MG63 (cell line): ENCODE measurements at places on chromosomes 5 and 9. TPM values are rescaled to one million over a fixed set of nuclear protein-coding genes. Genes with fewer than 3 reads are reported as not detected.

DNA sequence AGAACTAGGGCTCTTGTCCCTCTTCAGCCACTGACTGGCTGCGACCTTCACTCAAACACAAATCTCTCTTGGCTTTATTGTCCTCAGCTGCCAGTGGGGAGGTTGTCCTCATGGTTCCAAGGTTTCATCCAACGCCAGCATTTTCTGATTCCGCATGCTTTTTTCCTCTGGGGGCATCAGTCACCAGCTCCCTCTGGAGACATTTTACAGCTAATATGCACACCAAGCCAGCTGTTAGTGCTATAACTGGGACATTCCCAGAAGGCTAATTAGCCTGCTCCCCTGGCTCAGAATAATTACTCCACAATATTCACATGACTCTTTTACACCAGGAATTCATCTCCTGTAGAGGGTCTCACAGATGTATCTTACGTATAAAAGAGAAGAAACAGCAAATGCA lies 193.6 kb upstream of the ANKRD55 start:
- no peak for DNase-seq

DNA sequence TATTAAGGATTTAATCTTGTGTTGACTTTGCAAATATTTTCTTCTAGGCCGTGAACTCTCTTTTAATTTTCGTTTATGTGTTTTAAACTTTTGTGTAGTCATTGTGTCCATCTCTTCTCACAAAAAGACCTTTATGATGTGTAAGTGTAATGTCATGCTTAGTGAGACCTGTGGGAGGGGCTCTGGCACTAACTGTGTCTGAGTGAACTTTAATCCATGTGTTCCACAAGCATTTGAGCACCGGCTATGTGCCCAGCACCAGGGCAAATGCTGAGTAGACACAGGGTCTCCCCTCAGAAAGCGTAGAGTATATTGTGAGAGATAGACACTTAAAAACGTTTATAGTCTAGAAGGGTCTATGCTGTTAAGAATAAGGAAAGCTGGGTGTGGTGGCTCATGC lies 272.6 kb upstream of the TUT7 start:
- DNase-seq, result no peak

DNA sequence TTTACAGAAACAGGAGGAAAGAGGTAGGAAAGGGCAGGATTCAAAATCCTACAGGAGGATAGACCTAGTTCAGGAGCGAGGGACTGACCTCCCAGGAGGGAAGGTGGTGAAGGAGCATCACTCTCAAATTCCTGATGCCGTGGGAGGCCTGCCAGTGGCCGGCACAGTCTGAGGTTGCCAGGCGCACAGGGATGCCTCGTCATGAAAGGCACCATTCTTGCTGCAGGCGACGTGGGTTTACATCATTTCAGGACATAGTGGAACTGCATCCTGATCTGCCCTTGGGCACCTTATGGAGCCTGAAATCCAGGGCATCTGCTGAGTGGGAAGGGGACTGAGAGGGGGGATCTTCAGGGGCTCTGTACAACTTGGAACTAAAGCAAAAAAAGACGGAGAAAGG lies 163.2 kb upstream of the S1PR3 start:
- no peak for DNase-seq

Gene KIAA0825
- total RNA-seq, result 0.92 and 3.1 TPM in 2 replicates

Gene CTXN3
- total RNA-seq, result not detected in 2 replicates

Gene PHF24
- not detected in 2 replicates for total RNA-seq

Gene DEPDC1B
- total RNA-seq, result 19.9 and 26.3 TPM in 2 replicates

- DNase-seq, result no peak
Measured at GRCh38 chr5:165349735-165350134, 1844.3 kb downstream of the MAT2B start.

DNA sequence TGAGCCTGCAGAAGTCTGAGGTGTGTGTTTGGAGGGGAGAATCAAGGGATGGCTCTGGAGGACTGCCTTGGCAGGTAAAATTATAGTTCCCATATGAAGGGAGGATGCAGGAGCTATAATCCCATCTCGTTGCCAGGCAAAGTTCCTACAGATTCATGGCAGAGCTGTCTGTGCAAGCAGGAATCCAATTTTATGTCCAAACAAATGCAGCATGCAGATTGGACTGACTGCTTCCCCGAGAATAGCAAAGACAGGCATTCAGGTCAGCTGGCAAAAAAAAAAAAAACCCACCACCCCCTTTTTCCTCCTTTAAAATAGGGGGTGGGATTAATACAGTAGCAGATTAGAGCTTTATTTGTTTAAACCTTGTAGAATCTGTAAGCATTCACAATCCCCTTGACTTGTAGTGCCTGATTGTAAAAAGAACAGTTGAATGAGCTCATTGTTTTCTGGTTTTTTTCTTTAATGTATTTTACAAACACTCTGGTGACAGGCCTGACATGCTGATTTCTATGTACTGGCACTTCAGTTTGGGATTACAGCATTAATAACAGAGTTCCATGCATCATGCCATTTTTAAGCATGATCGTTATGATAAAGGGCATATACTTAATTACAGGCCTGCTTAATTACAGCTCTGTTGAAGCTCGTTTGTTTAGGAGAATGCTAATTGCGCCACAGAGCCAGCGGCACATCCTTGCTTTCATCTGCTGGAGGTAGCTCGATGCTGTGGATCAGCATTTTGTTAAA lies 141.4 kb upstream of the LMX1B start:
- no peak for DNase-seq
